Cardiac fibroblast (primary cell): ENCODE measurements at places on chromosomes 12 and 14.

DNA sequence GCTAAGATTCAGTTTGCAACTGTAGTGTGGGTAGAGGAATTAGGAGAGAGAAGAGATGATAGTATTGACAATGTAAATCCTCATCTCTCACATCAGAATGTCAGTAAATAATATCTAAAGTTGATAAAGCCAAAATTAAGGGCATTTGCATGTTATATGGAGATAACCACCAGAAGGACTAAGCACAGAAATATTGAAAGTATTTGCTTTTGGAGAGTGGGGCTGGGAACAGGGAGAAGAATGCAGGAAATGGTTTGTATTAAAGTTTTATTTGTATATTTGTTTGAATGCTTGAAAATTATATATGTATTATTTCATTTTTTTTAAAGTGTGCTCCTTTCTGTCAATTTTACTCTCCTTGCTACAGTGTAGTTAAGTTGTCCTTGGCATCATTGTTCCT lies 491.4 kb downstream of the APAF1 start:
- no peak for DNase-seq

GRCh38 chr12:25801734-25802133 lies 156.7 kb upstream of the RASSF8 start:
- no peak for DNase-seq

- no peak for DNase-seq
These were observed 7.1 kb downstream of the SCN8A start for GRCh38 chr12:51598156-51598555.

- DNase-seq, result peak; percentile 20
These were observed 162.8 kb upstream of the TBX3 start for GRCh38 chr12:114846771-114847170.

- peak; percentile 25 for DNase-seq
These were observed 1.3 kb upstream of the ARHGAP5 start for GRCh38 chr14:32075672-32076277.

GRCh38 chr12:75483431-75483830 lies 2.9 kb downstream of the GLIPR1 start:
- DNase-seq, result peak; percentile 26

GRCh38 chr12:89621521-89621920 lies 87.1 kb downstream of the ATP2B1 start:
- peak; percentile 55 for DNase-seq

DNA sequence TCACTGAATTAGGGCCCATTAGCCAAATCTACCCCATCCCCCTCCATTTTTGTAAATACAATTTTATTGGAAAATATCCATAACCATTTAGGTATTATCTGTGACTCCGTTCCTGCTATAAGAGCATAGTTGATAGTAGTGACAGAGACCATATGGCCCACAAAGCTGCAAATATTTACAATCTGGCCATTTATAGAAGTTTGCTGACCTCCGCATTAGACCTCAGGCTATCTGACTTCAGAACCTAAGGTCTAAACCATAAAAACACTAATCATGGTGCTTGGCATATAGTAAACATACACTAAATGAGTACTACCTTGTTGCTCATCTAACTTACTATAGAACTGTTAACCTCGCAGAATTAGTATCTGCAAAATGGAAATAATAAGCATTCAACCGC lies 124.8 kb downstream of the NPAS3 start:
- DNase-seq, result no peak

GRCh38 chr14:61512026-61512834 lies 183.1 kb upstream of the HIF1A start:
- DNase-seq, result peak; percentile 68

DNA sequence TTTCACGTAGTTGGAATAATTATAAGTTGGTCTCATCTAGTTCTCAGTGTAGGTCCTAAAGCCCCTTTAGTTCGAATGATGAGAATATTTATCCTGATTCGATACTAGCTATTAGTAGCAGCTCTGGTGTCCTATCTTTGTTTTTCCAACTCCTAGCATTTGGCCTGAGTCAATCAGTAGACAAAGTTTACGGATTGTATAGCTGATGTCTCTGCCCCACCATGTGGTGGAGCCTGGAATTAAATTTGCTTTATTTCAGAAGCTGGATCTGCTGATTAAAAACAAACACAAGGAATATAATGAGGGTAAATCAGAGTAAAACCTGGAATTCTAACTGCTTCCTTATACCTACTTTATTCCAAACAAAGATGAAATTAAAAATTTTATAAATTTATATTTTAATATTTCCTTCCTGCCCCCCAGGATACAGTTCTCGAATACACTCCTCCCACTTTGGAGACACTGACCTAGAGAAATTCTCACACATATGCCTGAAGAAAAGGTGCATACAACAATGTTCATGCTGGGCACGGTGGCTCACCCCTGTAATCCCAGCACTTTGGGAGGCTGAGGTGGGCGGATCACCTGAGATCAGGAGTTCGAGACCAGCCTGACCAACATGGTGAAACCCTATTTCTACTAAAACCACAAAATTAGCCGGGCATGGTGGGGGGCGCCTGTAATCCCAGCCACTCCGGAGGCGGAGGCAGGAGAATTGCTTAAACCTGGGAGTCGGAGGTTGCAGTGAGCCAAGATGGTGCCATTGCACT lies 7.6 kb upstream of the BRMS1L start:
- DNase-seq, result peak; percentile 61

DNA sequence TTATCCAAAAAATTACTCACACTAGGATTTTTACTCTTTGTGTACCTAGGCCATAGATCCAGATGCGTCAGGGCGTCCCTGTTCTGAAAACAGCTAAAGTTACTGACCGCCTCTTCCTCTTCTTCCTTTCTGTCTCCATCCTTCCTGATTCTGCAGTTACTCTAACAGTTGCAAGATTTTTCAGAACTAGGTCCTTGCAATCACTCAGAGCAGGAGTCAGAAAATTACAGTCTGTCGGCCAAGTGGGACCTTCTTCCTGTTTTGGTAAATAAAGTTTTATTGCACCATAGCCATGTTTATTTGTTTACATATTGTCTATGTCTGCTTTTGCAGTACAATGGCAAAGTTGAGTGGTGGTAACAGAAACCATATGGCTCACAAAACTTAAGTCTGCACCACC lies 25.6 kb upstream of the FGF6 start:
- no peak for DNase-seq

DNA sequence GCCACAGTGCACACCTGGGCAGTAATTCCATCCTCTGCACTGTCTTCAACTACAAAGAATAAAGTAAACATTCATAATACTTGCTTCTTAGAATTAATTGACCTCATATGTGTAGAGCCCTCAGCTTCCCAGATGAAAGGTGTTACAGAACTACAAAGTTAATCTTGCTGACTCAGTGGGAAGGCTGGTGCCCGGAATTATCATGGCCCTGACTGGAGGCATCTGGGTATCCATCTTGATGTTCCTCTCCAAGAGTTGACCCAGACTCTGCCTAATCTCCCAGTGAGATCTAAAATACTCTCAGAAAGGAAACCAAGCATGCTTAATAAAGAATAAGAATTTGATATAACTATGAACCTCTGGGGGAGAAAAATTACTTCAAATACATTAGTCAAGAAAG lies 147.0 kb upstream of the ARID2 start:
- DNase-seq, result peak; percentile 12

DNA sequence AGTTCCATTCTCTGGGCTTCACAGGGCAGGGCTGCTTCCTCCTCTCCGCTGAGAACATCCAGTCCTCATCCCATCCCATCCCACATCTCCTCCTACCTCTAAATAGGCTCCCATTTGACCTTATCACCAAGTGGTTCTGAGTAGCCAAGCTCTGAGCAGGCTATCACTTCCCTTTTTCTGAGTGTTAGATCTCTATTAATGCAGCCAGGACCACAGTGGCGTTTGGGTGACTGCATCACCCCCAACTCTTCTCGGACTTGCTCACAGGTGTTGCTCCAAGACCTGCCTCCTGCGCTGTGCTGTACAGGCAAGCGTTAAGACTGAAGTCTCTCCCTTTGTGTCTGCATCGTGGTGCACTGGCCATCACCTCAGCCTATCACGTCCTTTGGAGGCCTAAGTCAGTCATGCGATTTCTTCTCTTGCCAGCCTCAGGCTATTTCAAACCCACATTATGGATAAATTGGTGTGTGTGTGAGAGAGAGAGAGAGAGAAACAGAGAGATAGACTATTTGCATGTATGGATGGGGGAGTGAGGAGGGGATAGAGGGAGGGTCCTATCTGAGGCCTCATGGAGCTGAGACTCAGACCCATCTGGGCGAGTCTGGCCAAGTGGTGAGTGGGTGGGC lies 12.4 kb upstream of the HHIPL1 start:
- DNase-seq, result no peak

DNA sequence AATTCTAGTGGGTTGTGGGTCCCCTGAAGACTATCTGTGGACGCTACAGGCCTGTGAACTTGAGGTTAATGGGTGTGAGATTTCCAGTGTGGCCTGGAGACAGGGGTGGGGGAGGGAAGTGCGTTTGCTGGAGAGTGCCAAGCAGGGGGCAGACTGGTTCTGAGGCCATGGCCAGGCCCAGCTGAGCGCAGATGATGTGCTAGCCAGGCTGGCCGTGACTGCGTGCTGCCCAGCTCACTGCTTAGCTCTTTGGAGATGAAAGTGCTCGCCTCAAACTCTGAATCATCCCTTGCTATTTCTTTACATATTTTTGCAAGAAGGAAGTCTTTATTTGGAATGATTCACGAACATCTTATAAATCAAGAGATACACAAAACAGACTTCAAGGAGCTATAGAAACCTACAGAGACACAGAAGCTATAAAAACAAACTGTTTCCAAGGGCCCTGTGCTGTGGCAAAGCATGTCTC lies 75.2 kb upstream of the PLEKHG3 start:
- peak; percentile 79 for DNase-seq

DNA sequence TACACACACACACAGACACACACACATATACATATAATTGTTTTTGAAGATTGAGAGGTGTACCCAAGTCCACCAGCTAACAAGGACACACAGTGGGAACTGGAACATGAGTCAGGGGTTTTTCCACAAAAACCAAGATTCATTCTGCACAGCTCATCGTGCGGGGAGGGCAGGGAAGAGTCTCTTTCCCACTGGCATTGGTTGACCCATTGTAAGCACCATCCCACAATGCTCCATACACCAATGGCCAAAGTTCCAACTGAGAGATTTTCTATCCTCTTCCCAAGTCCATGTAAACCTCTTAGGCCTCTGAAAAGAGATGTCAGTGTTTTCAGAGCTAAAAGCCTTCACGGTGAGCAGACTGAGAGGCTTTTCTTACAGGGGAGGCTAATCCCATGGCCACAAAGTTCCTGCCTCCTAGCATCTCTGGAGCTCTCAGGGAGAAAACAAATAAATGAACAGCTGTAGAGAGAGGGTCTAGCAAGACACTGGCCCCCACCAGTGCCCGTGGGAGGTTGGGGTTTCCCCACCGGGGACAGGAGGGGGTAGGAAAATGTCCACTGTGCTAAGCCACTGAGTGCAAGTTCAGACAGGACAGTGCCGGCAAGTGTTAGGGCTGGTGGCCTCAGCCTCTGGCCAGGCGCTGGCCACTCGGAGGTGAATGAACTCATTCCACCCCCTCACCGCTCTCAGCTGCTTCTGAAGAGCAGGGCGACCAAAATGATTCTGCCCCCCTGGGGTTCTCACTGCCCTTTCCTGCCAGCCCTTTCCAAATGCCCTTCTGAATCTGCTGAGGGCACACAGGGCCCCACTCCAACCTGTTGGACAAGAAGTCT lies 21.5 kb upstream of the TC2N start:
- no peak for DNase-seq

GRCh38 chr14:39023939-39024871 lies 78.8 kb downstream of the SEC23A start:
- DNase-seq, result no peak

DNA sequence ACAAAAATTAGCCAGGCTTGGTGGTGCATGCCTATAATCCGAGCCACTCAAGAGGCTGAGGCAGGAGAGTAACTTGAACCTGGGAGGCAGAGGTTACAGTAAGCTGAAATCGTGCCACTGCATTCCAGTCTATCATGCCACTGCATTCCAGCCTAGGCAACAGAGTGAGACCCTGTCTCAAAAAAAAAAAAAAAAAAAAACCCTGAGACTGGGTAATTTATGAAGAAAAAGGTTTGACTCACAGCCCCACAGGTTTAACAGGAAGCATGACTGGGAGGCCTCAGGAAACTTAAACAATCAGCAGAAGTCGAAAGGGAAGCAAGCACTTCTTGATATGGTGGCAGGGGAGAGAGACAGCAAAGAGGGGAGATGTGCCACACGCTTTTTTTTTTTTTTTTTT lies 123.2 kb downstream of the GXYLT1 start:
- peak; percentile 24 for DNase-seq

- no peak for DNase-seq
These were observed 2.5 kb upstream of the PAPLN start for GRCh38 chr14:73234586-73235394.

DNA sequence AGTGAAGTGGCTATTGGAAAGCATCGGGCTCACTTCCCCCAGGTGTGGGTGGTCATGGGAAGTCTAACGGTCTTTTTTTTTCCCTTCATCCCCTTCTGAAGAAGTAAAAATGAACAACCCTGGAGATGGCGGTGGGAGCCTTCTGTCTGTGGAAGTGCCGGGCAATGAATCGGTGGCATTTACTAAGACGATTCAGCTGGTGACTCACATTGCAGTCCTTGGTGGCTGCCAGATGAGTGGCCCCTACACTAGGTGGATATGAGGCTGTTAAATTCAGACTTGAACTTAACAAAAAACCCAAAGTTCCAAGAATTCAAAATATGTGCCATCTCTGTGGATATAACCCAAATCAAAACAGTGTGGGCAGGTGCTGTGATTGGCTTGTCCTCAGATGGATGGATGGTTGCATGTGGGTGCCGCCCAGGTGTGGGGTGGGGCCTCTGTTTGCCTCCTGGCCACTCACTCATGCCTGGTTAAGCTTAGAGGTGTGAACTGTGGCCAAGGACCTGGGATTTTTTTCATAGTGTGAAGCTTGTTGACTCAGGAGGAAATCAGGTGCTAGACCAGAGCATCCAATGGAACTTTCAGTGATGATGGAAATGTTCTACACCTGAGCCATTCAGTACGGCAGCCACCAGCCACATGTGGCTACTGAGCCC lies 176.7 kb upstream of the NOS1 start:
- no peak for DNase-seq
